ENCODE measurements at places on chromosomes 1 and 21.

- peak; percentile 2 for DNase-seq
Measured at GRCh38 chr21:30044447-30045064, 104.8 kb upstream of the GRIK1 start.

GRCh38 chr21:39681845-39682244, 63.1 kb upstream of the IGSF5 start:
- DNase-seq = no peak

DNA sequence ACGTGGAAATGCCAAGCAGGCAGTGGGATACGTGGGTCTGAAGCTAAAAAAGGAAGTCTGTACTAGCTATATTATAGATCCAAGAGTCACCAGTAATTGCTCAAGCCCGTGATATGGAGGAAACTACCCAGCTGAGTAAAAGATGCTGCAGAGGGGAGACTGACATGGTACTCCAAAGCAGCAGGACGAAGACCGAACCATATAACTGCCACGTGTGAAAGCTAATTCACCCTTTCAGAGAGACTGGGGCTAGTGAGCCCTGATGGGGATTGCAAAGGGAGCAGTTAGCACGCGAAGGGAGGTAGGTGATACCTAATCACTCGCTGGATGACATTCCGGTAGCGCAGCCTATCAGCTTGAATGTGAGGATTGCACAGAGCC, 316 bp downstream of the AP4B1 start:
- DNase-seq = no peak

- no peak for DNase-seq
Measured at GRCh38 chr1:2074396-2074795, 24.2 kb downstream of the PRKCZ start.

DNA sequence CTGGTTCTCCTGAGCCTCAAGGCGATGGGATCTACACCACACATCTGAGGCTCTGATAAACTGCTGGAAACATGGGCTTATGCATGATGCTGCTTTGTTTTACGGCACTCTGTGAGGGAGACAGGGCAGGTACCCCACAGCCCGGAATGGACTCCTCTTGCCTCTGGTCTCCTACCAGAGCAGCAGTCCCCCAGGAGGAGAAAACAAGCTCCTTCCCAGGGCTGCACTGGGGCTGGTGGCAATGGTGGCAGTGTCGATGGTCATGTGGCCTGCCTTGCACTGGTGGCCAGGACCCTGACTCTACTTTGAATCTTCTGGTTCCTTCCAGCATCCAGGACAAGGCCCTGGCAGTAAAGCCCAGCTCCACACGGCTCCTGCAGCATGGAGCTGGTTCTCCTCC, 79.4 kb downstream of the TOMM20 start:
- no peak for DNase-seq

GRCh38 chr1:229433364-229434004, 410 bp downstream of the ACTA1 start:
- no peak for DNase-seq
